ENCODE measurements at places on chromosomes 6 and 20.

DNA sequence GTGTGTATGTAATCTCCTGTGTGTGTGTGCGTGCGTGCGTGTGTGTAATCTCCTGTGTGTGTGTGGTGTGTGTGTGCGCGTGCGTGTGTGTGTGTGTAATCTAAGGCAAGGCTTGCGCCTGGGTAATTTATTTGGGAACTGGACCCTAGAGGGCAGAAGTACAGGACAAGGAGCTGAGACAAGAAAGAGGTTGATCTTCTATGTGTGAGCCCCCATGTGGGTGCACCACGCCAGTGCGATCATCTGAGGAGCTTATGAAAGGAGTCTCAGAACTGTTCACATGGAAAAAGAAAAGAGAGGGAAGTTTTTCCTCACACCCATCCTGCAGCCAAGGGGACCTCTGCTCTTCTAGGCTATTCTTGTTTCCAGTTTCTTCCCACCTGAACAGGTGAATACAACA is 220.1 kb upstream of the GGTLC1 start:
- DNase-seq = no peak

DNA sequence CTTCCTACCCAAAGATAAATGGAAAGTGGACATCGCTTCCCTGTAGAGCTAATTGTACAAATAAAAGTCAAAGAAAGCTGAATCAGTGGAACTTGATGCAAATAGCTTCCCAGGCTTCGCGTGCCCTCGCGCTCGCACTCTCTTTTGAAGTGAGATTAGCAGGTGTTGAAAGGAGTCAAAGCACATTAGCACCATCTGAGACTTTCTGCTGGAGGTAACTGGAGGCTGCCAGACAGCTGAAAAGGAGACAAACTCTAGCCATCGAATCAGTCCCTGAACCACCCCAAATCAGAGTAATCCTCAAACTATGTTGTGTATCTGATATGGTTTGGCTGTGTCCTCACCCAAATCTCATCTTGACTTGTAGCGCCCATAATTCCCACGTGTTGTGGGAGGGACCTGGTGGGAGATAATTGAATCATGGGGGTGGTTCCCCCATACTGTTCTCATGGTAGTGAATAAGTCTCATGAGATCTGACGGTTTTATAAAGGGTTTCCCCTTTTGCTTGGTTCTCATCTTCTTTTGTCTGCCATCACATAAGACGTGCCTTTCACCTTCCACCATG is 23.7 kb downstream of the SULF2 start:
- no peak for DNase-seq

DNA sequence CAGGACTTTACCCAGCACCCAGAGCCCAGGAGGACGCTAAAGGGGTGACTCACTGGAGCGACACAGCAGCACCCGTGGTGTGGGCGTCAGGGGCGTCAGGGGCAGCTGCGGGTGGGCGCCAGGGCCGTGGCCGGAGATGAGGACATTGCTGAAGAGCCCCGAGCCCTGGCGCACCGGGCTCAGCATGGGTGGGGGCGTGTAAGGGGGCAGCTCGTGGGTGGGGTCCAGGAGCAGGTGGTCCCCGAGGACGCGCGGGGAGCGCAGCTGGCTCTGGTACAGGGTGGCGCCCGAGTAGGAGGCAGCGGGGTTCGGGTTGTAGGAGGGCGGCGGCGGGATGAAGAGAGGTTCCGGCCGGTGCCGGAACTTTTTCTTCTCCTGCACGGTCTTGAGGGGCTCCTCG is 41.6 kb upstream of the MRPS10 start:
- no peak for DNase-seq

DNA sequence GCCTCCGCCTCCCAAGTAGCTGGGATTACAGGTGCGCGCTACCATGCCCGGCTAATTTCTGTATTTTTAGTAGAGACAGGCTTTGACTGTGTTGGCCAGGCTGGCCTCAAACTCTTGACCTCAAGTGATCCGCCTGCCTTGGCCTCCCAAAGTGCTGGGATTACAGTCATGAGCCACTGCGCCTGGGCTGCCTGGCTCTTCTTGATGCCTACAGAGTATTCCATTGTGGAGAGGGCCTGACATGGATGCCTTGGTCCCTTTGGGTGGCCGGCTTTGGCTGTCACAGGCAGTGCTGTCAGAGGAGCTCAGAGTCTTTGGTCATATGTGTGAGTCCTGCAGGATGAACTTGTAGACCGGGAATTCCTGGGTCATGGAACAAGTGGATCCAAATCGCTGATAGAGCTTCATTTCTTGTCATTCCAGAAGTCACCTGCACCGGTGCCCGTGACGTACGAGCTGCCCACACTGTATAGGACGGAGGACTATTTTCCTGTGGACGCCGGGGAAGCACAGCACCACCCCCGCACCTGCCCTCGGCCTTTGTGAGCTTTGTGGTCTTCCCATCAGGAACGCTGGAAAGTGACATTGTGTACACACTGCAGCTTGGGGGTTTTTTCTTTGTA is 55.1 kb downstream of the ADNP start:
- DNase-seq = no peak

- no peak for DNase-seq
Observed at GRCh38 chr6:149960488-149960887, 3.3 kb upstream of the ULBP1 start.

DNA sequence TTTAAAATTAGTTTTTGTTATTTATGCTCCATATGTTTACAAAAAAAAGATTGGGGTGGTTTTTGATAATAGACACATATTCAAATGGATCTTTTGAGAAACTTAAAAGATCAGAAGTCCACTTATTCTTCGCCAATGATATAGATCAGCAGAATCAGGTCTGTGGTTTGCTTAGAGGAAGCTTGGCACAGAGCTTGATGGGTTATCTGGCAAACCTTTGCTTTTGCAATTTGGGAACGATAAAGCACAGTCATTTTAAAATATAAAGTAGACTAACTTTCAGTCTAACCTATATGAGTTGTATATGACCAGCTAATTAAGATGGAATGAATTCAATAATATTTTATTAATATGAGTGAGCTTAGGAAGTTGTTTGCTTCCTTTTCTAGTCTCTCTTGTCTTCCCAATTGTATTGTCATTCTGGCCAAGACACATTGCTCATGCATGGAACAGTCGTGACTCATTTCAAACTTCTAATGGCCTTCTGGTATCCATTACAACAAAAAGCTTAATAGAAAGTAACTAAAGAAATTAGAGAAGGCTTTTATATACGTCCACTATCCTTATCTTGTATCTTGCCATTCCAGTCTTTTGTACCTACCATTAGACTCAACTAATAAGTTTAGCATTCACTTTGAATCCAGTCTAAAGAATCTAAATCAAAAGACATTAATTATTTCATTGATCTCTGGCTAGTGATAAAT is 118.7 kb downstream of the TBX18 start:
- no peak for DNase-seq

DNA sequence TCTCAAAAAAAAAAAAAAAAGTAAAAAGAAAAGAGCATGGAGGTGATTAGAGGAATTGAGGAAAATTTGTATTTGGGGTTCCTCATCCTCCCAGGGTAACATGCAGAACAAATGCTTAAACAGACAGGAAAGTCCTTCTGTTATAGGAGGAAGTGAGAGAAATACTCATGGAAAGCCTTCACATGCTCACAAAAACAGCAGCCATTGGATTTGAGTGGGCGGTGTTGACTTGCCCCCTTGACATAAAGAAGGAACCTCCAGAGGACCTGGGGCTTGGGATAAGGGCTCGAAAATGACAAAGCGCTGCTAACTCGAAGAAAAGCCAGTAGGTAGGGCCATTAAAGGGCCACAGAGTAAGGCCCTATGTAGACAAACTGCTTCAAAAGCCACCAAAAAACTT is 17.5 kb upstream of the SAMHD1 start:
- no peak for DNase-seq

DNA sequence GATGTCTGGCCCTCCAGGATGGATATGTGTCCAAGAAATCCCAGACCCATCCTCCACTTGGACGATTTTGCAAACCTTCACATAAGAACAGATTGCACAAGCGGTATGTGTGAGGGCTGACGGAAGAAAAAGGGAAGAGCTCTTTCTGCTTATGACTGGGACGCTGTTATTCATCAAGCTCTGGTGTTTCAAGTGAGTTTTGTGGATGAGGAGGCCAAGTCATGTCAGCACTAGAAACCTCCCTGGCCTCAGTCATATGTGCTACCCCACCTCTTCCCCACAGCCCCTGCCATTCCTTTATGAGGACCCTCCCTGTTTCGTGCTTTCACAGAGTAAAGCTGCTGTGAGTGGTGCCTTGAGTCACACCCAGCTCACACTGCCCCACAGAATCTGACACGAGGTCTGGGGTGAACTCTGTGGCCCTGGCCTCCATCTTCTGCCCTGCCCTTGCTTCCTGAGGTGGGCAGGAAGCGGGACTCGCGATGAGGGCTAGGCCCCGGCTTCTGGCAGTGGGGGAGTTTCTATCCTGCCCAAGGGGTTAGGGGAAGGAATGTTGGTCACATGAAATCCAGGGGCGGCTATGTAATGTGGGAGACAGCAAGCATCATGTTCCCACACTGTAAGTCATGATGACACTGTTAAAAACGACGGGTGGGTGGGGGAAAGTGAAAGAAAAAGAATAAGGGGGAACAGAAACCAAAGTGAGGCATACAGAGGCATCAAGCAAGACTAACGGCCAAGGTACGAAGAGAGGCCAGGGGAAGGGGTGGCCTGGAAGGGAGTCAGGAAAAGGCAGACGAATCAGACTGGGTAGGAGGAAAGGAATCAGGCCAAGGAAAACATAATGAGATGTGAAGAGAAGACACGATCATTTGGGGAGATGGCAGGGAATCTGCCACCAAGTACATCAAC is 78.1 kb downstream of the PRDM1 start:
- no peak for DNase-seq

- DNase-seq = peak; percentile 78
Observed at GRCh38 chr20:1776681-1777475, 118.3 kb upstream of the SIRPA start.

DNA sequence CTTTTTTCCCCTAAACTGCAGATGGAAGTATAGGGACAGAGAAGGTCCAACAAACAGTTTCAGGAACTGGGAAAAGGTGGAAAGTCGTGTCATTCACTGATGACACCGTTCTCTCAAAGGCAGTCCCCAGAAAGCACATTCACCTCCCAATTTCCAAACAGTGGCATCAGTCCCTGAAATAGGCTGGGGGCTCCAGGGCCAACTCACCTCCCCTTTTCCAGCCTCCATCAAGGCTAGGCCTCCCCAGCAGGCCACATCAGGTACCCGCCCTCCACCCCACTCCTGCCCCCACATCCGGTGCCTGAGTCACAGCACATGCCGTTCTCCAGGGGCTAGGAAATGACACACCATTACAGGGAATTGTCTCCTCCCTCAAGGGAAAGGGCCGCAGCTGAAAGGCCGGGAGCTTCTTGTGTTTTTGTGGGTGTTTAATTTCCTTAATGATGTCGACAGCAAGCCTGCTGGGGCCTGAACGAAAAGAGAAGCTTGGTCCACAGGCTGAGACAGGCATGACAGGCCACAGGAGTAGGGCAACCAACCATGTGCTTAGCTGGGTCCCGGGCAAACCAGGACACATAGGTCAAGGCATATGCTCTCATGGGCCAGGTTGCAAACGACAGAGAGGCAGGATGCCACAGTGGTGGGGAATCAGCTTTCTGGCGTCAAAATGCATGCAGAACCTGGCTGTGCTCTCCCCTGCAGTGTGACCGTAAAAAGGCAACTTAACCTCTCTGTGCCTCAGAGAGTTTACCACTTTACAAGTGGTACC is 39.2 kb downstream of the ZMYND8 start:
- DNase-seq = no peak

DNA sequence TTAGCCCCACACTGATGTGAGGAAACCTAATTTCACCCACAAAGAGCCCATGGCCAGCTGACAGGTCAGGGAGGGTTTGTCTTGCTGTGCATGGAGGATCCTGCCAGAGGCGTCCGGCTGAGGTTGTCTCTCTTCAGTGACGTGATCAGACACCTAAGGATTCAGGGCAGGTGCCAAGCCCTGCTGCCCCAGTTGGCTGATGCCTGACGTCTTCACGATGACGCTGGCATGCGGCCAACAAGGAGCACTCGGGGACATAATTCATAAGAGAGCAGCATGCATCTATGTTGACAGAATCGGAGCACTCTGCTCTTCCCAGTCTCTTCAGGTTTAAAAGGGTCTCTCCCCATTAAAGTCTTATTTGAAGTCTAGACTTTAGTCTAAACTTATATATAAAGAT is 47.8 kb downstream of the PSMB1 start:
- DNase-seq = peak; percentile 64

- DNase-seq = no peak
Observed at GRCh38 chr20:43846516-43846905, 68.1 kb upstream of the TOX2 start.

DNA sequence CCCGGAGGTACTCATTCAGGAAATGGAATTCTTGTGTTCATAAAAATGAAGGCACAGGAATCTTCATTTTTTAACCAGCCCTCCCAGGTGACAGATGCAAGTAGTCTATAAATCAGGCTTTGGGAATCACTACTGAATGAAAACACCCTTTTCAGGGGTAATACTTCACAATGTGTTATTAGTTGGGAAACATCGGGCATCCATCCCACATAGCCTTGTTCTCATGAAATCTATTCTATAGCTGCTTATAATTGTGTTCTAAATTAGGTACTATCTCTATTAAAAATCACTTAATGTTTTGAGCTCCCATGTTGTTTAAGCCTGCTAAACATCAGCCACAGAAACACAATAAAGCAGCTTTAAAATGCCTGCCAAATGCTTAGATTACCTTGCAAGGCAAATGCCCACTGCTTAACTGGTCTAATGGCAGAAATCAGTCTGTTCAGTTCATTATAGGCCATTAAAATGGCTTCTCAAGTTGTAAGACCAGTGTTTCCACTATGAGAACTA is 94.9 kb downstream of the L3MBTL3 start:
- no peak for DNase-seq

GRCh38 chr20:62899633-62900051 is 26.7 kb downstream of the DIDO1 start:
- no peak for DNase-seq

- DNase-seq = peak; percentile 74
Observed at GRCh38 chr20:33211817-33212424, 5.2 kb upstream of the BPIFA3 start.

GRCh38 chr20:32969356-32970114 is 34.7 kb downstream of the SUN5 start:
- no peak for DNase-seq

- DNase-seq = no peak
Observed at GRCh38 chr6:37134036-37134395, 35.9 kb upstream of the PIM1 start.

GRCh38 chr6:88843040-88843439 is 120.4 kb downstream of the RNGTT start:
- no peak for DNase-seq

- DNase-seq = peak; percentile 26
Observed at GRCh38 chr6:107866606-107867301, 42.6 kb upstream of the SCML4 start.

DNA sequence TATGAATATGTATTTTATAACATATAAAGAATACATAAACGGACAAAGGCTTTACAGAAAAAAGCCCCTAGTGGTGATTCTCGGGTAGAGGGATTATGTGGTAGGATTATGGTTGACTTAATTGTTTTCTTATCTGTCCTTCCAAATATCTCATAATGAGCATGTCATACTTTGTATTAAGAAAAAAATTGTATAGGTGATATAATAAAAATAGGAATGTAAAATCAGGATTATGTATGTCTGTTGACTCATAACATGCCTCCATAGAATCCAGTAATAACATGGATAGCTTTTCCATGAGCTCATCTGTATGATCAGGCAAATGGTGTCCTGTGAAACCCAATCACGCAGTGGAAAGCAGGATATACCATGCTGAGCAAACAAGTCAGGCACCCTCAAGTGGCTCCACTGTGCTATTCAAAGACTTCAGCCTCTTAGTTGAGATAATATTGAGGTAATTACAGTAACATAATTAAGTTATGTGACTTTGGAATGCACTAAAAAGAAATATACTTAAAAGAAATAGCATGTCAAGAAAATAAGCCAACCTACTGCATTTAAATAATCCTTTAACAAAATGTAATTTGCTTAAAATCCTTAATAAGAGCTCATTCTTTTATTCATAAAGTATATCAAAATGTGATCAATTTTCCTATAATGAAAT is 39.6 kb upstream of the PRELID3B start:
- DNase-seq = peak; percentile 52

All from NCI-H146 (cell line).